Esophagus mucosa (tissue), 1 donor: ENCODE measurements at places on chromosomes 2 and 18. TPM values are rescaled to one million over a fixed set of nuclear protein-coding genes. Genes with fewer than 3 reads are reported as not detected.

GAREM2 gene
- total RNA-seq, result 0.68 TPM

SLC11A1 gene
- 3.5 TPM for total RNA-seq

SERPINB2 gene
- 139 TPM for total RNA-seq

SLC23A3 gene
- 0.64 TPM for total RNA-seq

ARHGAP28 gene
- total RNA-seq, result 2.4 TPM

ABCG5 gene
- not detected for total RNA-seq

GALNT14 gene
- 26.7 TPM for total RNA-seq

EVA1A gene
- total RNA-seq, result 0.56 TPM

CD302 gene
- 1.6 TPM for total RNA-seq

CCDC68 gene
- 1.5 TPM for total RNA-seq

CAPN14 gene
- 191 TPM for total RNA-seq

RNU2-63P gene
- 5.2 TPM for total RNA-seq

SKA1 gene
- 7.0 TPM for total RNA-seq

IKZF2 gene
- 66.4 TPM for total RNA-seq

OXER1 gene
- 0.40 TPM for total RNA-seq

EFEMP1 gene
- total RNA-seq, result 12.7 TPM

SOX11 gene
- total RNA-seq, result not detected

GMPPA gene
- 19.9 TPM for total RNA-seq

SPP2 gene
- not detected for total RNA-seq

SKOR2 gene
- total RNA-seq, result not detected

NEU4 gene
- not detected for total RNA-seq

GAL3ST2 gene
- not detected for total RNA-seq

DUSP11 gene
- total RNA-seq, result 28.8 TPM

D2HGDH gene
- total RNA-seq, result 20.1 TPM

TRIM43 gene
- total RNA-seq, result not detected

WNT6 gene
- not detected for total RNA-seq

PGAP1 gene
- total RNA-seq, result 10.5 TPM

LRATD1 gene
- 74.7 TPM for total RNA-seq
